Heart left ventricle (tissue), 16 donors: ENCODE measurements at places on chromosomes 2 and 18. TPM values are rescaled to one million over a fixed set of nuclear protein-coding genes. Genes with fewer than 3 reads are reported as not detected.

GRCh38 chr2:85812094-85812735 lies 58.4 kb downstream of the ATOH8 start:
- H3K4me3 ChIP-seq = no peak overlapping the region
- no peaks in the 10 kb centered on the region for H3K36me3 ChIP-seq
- H3K27ac ChIP-seq = peak overlapping the region; percentile 84
- DNase-seq = no peak
- no peaks in the 10 kb centered on the region for H3K27me3 ChIP-seq

The OR6B3 gene
- not detected for total RNA-seq

GRCh38 chr2:3692375-3692774 lies 11.0 kb upstream of the DCDC2C start:
- H3K36me3 ChIP-seq = no peaks in the 10 kb centered on the region
- no peaks in the 10 kb centered on the region for H3K4me1 ChIP-seq
- no peak overlapping the region for H3K4me3 ChIP-seq
- no peak for DNase-seq
- H3K27ac ChIP-seq = no peak overlapping the region
- no peaks in the 10 kb centered on the region for H3K27me3 ChIP-seq

- no peaks in the 10 kb centered on the region for H3K36me3 ChIP-seq
- peak overlapping the region; percentile 17 for H3K27ac ChIP-seq
- H3K27me3 ChIP-seq = no peaks in the 10 kb centered on the region
- H3K4me1 ChIP-seq = peaks cover 1% of the 10 kb centered on the region
Observed at GRCh38 chr2:25286025-25286400, 55.7 kb downstream of the DNMT3A start.

- DNase-seq = no peak
- no peak overlapping the region for H3K4me3 ChIP-seq
- no peak overlapping the region for H3K27ac ChIP-seq
- H3K4me1 ChIP-seq = peaks cover 99% of the 10 kb centered on the region
- H3K27me3 ChIP-seq = no peaks in the 10 kb centered on the region
Observed at GRCh38 chr2:46328291-46328690, 31.1 kb downstream of the EPAS1 start.

DNA sequence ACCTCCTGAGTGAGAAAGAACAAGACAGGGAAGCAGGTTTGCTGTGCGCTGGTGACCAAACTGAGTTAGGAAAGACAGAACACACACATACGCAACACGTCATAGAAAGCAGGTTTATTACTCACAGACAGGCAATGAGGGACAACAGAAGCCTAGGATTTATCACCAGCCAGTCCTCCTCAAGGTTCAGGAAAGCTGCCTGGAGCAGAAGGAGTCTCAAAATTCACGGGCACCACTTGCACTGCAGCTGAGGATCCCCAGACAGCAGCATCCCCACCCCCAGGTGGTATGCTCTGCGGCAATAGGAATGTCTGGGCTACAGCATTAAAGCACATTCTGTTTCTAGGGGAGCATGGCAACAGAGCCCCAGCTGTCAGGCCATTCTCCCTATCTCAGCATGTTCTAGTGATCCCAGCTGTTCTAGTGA lies 284.4 kb upstream of the RGPD4 start:
- no peak overlapping the region for H3K4me3 ChIP-seq
- H3K4me1 ChIP-seq = no peaks in the 10 kb centered on the region
- no peaks in the 10 kb centered on the region for H3K27me3 ChIP-seq
- no peak for DNase-seq

GRCh38 chr2:18750672-18751554 lies 161.5 kb upstream of the NT5C1B start:
- no peak overlapping the region for H3K4me3 ChIP-seq
- H3K27ac ChIP-seq = no peak overlapping the region

DNA sequence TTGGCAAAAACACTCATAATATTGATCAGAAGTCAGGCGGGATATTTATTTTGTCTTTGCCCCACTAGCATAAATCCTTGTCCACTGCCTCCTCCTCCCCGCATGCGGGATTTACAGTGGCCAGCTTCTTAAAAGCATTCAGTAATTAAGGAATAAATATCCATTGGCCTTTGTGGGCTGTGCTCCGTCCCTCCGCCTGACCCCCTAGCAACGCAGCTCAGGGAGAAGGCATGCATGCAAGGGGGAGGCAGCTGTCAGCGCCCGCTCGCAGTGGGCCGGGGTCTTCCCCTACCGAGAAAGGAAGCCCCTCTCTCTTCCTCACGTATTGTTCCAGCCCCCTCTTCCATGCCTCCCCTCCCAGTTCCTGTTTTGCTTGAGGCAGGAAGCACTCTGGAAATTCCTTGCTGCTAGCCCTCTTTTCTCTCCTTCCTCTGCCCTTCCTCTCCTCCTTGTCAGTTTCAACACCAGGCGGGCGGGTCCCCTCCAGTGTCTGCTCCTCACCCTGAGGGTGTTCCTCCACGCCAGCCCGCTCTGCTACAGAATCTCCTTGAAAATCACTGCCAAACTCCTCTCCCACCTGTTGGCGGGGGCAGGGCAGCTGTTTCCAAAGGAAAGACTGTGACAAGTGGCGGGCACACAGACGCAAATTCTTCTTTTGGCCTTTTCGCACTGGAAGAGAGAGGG lies 60.1 kb downstream of the GBX2 start:
- H3K4me1 ChIP-seq = peaks cover 7% of the 10 kb centered on the region
- H3K27ac ChIP-seq = no peak overlapping the region
- no peaks in the 10 kb centered on the region for H3K36me3 ChIP-seq
- H3K4me3 ChIP-seq = no peak overlapping the region
- H3K27me3 ChIP-seq = no peaks in the 10 kb centered on the region

The ANO7 gene
- total RNA-seq = 0.72 TPM
